ENCODE measurements at places on chromosomes 2 and 18.

- peak; percentile 63 for DNase-seq
Observed at GRCh38 chr2:15142069-15142689, 419.0 kb downstream of the NBAS start.

- DNase-seq: no peak
Observed at GRCh38 chr2:88697370-88698026, 6.0 kb downstream of the RPIA start.

DNA sequence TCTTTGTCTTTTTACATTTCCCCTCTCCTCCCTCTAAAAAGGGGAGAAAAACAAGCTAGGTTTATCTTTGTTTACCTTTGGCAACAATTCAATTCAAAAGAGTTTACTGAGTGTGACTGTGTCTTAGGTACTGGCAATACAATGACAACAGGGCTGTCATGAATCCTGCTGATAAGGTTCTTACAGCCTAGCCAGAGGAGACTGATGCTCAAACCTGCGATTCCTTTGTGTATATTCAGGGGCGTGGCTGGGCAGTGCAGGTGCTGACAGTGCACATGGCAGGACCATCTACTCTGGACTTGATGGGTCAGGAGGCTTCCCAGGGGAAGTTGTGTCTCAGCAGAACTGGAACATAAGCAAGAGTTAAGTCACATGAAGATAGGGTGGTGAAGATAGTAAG, 23.2 kb upstream of the TTN start:
- DNase-seq: no peak

DNA sequence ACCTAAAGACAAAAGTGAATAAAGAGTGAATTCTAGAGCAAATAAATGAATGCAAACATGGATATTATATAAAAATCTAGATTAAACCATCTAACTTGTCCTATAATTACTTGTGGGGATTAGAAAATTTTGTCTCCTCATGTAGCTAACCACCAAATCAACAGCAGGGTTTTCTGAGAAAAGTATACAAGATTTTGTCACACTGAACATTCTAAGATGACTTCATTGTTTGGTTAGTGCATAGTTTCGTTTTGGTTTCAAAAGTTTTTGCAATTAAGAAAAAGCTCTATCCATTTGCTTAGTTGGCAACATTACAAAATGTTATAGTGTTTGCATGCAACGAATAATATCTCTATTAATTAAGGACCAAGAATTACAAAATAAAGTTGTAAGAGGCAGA, 125.0 kb downstream of the LRP2 start:
- no peak for DNase-seq

DNA sequence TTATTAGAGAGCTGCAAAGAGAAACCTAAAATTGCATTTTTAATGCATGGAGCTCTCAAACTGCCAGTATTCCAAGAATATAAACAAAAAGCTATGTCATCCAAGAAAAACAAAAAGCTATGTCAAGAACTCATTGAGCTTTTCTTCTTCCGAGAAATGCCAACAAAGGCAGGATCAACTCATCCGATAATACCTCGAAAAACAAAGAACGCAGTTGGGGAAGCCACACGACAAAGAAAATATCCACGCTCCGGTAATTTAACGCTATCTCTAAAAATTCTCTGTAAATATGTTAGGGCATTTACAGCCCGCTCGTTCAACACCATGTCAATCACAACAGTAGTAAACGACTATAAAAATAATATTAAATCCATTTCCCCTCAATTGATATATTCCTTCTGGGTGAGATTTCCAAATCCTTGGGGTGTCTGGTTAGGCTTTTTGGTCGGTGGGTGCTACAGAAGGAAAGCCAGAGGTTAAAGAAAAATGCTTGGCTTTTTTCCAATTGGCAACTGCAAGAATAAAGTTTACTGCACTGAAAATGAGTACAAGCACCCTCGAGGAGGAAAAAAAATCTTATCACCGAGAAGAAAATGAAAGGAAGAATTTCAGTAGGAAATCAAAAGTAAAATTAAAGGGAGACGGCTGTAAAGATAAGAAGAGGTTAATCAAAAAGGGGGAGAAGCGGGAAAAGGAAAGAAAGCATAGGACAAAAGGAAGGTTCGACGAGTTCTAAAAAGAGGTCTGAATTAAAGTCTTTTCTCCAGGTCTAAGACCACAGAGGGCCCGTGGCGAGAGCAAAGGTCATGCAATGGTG, 856 bp downstream of the TIA1 start:
- DNase-seq: no peak

- DNase-seq: no peak
Observed at GRCh38 chr18:72826736-72827135, 41.1 kb downstream of the NETO1 start.

- no peak for DNase-seq
Observed at GRCh38 chr2:167579826-167580225, 667.6 kb downstream of the STK39 start.

DNA sequence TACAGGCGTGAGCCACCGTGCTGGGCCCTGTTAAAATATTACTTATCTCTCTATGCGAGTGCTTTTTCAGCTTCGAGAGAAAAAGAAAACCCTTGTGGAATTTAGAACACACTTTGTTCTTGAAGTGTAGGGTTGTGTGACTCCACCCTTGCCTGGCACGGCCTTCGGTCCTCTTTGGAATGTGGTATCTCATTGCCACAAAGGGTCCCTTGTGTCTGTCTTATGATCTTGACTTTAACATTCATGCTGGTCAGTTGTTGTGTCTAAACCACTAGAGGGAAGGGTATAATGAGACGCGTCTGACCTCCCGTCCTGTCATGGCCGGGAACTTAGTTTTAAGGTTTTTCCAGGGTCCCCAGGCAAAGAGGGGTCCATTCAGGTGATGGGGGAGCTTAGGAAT, 246.4 kb downstream of the VAPA start:
- DNase-seq: no peak

- DNase-seq: no peak
Observed at GRCh38 chr2:217468042-217468830, 534.6 kb downstream of the TNS1 start.

DNA sequence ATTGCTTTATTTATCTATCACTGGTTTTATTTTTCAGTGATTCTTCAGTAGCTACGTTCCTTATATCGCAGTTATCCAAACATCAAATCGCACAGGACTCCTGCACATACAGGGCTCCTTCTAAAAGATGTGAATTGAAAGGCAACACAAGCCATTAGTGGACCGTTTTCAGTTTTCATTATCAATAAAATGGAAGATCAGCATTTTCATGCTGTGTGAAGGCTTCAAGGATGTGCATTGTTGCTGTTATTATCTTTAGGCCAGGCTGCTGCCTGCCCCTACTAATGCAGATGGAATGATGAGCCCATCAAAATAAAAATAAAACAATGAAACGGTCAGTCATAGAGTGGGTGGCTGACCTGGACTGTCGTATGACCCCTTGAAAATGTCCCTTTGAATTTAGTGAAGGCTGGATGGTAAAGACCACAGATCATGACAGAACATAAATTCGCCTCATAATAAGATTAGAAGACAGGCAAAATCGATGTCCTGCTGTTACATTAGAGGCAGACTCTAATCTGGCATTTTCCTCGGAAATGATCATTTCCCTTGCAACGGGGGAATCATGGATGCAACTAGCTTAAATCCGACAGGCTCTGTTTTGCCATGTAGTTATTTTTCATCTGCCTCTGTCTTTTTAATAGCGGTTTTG, 32.9 kb downstream of the ITGB6 start:
- no peak for DNase-seq

GRCh38 chr2:171159372-171160118, 1.1 kb downstream of the TLK1 start:
- peak; percentile 53 for DNase-seq

- no peak for DNase-seq
Observed at GRCh38 chr2:57899898-57900297, 146.7 kb upstream of the VRK2 start.

DNA sequence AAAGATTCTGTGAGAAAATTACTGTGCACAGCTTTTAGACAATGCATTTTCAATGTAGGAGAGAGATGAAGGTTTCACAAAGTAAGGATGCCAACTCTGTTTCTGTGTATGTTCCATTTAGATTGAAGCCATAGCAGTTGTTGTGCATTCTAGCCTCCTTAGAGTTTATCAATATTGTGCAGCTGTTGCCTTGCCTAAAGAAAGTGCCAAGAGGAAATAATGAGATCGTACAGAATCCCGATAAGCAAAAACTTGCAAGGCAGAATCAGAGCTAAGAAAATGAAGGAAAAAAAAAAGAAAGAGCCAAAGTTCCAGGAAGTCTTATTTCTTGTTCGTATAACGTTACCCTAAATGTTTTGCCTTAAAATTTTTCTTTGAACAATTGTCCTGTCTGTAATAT, 965.0 kb downstream of the DCDC2C start:
- no peak for DNase-seq

- DNase-seq: no peak
Observed at GRCh38 chr2:149223472-149224095, 106.8 kb upstream of the LYPD6 start.

DNA sequence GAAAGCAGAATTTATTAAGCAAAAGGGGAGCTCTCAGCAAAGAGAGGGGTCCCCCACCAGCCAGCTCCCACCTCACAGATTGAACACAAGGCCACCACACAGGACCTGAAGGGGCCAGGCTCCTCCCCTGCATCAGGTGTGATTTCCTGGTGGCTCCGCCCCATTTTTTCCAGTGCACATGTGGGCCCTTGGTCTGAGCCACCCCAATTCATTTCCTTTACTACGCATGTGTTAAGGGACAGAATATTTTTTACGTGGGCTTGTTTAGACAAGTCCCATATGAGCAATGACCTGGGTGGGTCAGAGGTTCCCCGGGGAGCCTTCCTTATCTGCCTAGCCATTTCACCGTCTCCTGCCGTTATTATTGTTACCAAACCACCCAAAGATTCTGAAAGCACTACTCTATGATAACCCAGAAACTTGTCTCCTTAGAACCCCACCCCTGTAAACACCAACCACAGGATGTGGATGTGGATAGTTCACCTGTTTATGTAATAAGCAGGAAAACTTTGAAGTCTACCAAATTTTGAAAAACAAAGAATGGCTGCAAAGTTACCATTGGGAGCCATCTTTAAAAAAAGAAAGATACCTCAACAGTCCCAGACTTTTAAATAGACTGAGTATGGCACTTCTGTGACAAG, 191.7 kb downstream of the CD226 start:
- DNase-seq: no peak

DNA sequence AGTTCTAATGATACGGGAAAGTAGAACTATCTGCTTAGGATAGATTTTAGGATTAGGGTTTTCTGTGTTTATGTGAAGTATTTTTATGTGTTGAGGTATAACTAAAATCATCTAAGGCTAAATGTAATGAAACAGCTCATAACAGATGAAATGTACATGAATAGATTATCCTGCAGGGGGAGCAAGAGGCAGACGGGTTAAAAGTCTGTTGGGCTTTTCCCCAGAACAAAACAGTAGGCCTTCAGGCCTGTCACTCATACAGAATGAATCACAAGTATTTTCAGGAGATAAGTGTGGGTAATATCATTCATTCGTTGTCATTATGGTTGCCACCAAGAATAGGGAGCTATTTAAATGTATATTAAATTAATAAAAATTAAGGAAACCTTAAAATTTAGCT, 107.9 kb upstream of the IL1R2 start:
- no peak for DNase-seq

GRCh38 chr2:78541088-78541450, 484.4 kb upstream of the REG3G start:
- DNase-seq: no peak

GRCh38 chr18:13615432-13615861, 110.9 kb downstream of the FAM210A start:
- DNase-seq: no peak

GRCh38 chr18:58132595-58133261, 88.7 kb downstream of the NEDD4L start:
- no peak for DNase-seq

- no peak for DNase-seq
Observed at GRCh38 chr2:237700512-237701032, 73.2 kb downstream of the LRRFIP1 start.

DNA sequence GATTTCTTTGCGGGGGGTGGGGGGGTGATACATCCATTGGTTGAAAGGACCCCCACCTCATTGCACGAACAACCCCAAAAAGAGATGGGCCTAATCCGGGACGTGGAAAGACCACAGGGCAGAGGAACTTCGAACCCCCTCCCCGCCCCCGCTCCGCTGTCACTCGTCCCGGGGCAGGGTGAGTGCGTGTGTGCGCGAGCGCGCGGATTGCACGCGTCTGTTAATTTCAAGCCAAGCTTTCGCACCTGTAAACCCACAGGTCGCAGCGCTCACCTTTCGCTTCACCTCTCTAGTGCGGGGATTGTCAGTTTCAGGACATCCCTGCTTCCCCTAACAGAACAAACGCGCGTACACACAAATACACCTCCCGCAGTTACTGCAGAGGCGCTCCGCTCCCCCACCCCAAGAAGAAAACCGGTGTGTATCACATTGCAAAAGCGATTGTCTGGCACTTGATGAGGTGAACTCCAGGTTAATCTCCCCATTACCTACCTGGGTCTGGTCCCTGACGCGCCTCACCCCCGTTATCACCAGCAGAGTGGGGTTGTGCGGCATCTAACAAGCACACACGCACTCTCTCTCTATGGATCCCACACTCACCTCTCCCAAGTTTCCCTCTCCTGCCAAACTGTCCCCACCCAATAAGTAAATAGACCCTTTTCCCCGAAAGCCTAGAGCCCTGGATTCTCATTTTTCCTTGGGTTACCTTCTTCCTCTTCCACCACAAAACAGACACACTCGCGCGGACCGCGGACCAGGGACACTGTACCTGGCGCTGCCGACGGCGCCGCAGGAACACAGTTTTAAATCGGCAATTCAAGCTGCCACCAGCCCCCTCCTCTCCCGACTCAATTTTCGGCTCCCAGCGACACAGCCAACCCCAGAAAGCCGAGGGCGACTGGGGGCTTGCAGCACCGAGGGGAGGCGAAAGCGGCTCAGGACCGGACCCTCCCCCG, 1.0 kb downstream of the CYP26B1 start:
- no peak for DNase-seq

DNA sequence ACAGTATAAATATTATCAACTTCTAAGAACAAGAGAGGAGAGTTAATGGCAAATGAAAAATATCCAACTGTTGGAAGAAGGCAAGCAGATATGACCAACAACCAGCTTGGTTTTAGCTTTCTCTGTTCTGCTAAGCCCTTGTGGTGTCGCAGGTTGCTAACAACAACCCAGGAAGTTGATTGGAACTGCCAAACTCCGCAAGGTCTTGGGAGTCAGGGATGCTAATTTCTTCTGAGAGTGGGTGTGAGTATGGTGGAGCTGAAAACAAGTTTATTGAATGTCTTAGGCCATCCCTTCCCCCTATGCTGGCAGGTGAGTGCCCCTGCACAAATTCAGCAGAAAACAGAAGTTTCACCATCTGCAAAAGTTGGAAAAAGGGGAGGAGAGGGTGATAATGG, 17.5 kb downstream of the BZW1 start:
- DNase-seq: no peak

- DNase-seq: no peak
Observed at GRCh38 chr18:75070235-75070624, 138.7 kb downstream of the PTGR3 start.
